Activated naive CD4-positive, alpha-beta T cell treated with anti-CD3 and anti-CD28 coated beads, Interleukin-2, amount 10 ng/mL, durations not matched to agents 7 days and 5 days (primary cell): ENCODE measurements at places on chromosomes 11 and 22.
A peak's percentile ranks its signal among the peaks of the same experiment; 100 is the strongest.

DNA sequence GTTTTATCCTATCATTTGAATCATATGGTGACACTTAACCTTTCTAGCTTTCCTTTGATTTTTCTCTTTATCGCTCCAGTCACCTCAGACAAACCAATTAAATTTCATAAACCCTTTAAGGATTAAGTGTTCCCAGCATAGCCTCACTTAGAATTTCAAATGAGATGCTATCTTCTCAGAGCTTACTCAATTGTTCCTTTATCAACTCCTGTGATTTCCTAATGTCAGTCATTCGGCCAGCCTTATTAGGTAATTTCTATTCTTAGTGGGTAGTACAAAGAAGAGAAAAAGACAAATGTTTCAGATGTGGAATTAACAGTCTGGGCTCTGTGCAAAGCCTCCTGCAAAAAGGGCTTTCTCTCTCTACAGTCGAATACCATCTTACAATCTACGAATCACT, 77.1 kb upstream of the CCDC90B start:
- no peak for DNase-seq

GRCh38 chr11:63915961-63916836, 765 bp downstream of the RCOR2 start:
- DNase-seq = peak; percentile 54

DNA sequence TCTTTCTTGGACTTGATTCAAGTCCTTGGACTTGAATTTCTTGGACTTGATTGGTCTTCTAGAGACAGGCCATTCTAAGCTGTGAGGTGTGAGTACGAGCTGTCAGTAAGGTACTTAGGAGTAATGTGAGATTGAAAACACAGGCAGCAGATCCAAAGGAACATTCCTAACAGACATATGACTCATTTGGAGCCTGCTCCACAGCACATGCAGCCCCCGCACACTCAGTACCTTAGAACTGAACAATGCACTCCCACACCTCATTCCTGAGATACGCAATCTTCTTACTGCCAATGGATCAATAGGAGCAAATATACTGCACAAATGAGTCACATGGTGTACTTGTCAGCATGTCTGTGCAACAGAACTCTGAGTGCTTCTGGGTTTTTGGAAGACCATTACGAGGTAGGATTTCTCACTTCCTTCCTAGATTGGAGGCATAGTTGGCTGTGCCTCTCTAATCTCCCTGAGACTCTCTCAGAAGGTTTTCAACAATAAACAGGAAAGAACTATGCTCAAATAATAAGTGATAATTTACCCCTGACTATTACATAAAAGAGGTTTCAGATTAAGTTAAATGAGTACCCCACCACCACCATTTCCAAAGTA, 243.1 kb downstream of the KCNA4 start:
- DNase-seq = no peak

DNA sequence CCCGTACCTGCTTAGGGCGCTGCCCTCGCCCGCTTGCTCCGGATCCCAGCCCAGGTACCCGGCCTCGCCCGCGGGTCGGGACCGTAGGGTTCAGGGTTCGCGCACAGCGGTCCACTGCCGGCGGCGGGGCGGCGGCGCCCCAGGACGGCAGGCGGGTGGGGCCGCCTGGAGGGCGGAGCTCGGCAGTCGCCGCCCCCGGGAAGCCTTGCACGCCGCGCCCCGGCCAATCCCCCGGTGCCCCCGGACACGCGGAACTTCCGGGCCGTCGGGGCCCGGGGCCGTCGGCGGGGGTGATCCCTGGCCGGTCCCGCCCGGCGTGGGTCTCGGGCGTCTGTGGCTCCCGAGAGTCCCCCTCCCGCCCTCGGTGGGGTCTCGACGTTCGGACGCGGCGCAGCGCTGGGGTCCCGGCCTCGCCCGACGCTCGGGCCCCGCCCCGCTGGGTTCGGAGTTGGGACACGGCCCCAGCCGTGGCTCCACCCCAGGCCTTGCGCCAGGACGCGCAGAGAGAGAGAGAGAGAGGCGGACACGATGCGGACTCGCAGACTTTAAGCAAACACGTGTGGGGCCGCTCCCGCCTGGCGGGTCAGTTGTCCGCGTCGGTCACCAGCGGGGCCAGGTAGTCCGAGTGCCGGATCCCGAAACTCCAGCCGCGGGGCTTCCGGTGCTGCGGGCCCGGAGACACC, at the start of gene TYMP:
TSS of gene TYMP (minus strand) at position 116 of the 683 bp plus-strand sequence. CDS start 303 bp downstream, outside the sequence.
- peak; percentile 83 for DNase-seq
